GM12892 (cell line): ENCODE measurements at places on chromosomes 16 and 17.
A peak's percentile ranks its signal among the peaks of the same experiment; 100 is the strongest.

GRCh38 chr16:2963074-2963722, 877 bp upstream of the KREMEN2 start:
- DNase-seq: no peak

DNA sequence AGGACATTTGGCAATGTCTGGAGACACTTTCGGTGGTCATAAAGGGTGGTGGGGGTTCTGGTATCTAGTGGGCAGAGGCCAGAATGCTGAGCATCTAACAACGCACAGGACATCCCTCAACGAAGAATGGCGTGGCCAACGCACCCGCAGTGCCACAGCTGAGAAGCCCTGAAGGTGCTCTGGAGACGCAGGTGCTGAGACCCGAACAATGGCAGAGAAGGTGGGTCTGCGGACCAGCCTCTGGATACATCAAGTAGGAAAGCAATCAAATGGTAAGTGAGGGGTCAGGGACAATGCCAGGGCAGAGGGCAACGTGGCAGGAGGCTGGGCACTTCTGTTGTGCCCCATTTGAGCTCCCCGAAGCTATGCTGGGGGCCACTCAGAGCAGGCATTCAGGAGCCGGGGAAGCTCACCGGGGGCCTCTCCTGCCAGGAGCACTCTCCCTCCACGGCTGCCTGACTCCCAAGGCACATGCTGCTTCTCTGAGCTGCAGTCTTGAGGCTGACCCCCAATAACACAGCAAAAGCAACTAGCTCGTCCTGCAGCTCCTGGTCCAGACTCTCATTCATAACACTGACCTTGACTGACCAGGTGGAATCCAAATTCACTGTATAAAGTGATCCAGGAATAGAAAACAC, 26.0 kb downstream of the SPHK1 start:
- DNase-seq: no peak

DNA sequence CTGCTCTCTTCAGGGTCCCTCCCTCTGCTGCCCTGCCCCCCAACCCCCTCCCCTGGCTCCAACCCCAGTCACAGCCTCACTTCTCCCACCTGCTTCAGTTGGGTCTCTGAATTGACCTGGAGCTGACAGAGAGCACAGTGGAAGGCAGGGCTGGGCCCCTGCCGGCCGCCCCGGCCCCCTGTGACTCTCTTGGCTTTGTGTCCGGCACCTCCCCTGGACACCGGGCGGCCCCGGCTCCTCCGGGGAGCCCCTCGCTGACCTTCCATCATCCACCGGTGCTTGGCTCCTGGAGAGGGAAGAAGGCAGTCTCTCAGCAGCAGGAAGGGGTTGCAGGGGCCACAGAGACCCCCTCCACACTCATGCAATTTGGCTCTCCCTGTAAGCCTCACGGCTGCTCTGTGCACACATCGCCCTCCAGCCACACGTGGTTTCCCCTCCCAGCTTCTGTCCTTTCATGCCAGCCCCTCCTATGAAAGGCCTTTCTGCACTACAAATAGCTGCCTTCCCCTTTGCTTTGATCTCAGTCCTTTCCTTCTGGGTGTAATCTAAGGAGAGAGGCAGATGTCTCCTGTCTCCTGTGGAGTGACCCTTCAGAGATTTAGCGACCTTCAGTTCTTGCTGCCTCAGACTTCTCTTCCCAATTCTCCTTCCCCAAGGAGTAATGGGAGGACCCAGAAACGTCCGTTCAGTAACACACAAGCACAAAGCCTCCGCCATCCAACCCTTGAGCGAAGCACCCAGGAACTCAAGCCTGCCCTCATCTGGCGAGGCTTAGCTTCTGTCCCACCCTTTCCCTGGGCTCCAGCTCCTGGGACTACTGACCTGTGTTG, 8.3 kb downstream of the NKIRAS2 start:
- DNase-seq: no peak

DNA sequence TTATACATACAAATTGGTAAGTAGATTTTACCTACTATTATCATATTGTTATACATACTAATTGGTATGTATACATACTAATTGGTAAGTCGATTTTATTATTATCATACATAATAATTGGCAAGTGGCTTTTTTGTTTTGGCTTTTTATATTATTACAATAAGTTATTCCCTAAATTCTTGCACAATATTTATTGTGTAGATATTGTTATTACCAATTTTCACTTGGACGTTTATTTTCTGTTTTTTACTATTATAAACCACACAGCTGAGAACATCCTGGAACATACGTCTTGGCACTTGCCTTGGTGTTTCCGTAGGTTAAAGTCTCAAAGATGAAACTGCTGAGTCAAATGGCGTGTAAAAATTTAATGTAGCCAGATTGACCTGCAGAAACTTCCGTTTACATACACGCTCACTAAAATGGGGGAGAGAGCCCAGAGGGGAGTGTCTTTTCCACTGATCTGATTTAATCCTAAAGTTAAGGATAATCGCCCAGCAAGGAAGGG, 18.9 kb downstream of the GNGT2 start:
- no peak for DNase-seq

- DNase-seq: no peak
Measured at GRCh38 chr16:66534376-66534799, 15.5 kb downstream of the TK2 start.

GRCh38 chr17:54694287-54694887, 206.3 kb upstream of the TOM1L1 start:
- DNase-seq: no peak

GRCh38 chr17:44707755-44708400, 587 bp upstream of the DBF4B start:
- DNase-seq: no peak

DNA sequence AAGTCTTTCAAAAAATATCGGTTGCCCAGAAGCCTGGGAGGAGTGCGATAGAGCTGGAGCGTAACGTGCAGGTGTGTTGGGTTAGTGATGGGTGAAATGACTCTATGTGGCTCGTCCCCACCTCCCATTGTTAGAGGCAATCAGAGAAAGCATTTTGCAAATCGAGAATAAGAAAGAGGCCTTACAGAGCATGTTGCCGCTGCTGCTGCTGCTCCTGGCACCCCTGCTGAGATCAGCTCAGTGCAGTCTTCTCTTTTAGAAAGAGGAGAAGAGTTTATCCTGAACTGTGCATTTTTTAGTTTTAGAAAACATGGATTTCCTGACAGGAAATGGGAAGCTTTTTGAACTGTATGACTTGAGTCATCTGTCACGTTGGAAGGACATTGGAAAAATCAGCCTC, 774.5 kb upstream of the RBFOX1 start:
- no peak for DNase-seq

DNA sequence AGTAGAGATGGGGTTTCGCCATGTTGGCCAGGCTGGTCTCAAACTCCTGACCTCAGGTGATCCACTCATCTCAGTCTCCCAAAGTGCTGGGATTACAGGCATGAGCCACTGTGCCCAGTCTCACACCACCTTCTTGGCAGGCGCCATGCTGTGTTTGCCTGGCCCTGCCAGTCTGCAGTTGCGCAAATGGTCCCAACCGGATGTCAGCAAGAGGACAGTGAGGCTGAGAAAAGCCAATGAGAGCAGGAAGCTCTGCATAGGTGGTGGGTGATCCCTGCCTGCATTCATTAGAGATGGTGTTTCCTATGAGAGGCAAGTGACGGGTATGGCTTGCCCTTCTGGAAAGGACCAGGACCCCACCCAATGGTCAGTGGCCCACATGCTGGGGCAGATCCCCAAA, 59.3 kb downstream of the PECAM1 start:
- DNase-seq: no peak

GRCh38 chr17:6420173-6420641, 14.7 kb downstream of the AIPL1 start:
- no peak for DNase-seq

DNA sequence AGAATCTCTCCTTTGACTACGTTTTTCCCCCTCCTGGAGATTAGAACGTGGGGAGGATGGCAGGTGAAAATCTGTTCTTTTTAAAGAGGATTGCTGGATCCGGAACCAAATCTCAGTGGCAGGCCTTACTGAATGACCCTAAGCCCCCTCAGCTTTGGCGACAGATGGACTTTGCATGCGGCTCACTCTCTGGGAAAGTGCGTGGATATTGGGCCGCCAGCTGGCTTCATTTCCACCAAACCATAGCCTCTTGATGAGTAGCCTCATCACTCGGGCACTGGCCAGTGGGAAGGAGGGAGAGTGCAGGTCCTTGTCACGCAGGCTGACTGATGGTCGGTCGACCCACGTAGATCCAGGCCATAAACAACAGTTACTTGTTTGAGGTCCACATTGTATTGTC, 31.3 kb upstream of the CCDC182 start:
- no peak for DNase-seq

DNA sequence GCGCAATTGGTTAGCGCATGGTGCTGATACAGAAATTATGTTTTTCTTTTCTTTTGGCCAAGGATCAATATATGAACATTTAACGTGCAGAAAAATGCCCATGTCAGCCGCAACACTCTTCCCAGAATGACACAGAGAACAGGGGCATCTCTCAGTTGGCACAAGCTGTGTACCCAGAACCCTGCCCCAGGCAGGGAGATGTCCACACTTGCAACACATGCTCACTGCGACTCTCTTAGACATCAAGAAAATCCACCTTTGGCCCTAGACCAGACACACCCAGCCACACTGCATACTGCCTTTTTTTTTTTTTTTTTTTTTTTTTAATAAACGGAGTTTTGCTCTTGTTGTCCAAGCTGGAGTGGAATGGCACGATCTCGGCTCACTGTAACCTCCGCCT, 17.0 kb downstream of the PITPNA start:
- DNase-seq: no peak

- DNase-seq: peak; percentile 92
Measured at GRCh38 chr16:89167425-89167941, 4.1 kb upstream of the CDH15 start.
